ENCODE measurements at places on chromosomes 6 and 20. TPM values are rescaled to one million over a fixed set of nuclear protein-coding genes. Genes with fewer than 3 reads are reported as not detected.

Gene CFAP61
- not detected for total RNA-seq

DNA sequence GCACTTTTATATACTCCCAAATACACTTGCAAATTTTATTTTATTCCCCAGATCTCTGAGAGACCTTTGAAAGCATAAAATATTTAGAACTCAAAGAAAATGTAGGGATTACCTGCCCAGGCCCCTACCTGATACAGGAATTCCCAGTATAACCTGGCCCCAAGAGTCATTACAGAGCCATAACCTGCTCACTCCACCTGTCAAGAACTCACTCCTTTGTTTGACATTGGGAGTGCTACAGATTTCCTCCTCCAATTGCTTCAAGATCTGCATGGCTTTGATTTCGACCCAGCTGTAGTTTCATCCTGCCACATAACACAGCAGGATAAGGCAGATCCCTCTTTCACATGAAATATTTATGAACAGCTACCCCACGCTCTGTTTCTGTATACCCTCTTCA, 96.1 kb upstream of the SLC2A12 start:
- no peaks in the 10 kb centered on the region for H3K36me3 ChIP-seq
- H3K4me3 ChIP-seq: no peak overlapping the region
- H3K4me1 ChIP-seq: peaks cover 2% of the 10 kb centered on the region

Gene SPATS1
- not detected for total RNA-seq

Gene MMP24
- not detected for total RNA-seq

Gene STXBP5
- total RNA-seq: 22.6 TPM

Gene ABHD12
- 27.9 TPM for total RNA-seq

Gene PBOV1
- not detected for total RNA-seq

DNA sequence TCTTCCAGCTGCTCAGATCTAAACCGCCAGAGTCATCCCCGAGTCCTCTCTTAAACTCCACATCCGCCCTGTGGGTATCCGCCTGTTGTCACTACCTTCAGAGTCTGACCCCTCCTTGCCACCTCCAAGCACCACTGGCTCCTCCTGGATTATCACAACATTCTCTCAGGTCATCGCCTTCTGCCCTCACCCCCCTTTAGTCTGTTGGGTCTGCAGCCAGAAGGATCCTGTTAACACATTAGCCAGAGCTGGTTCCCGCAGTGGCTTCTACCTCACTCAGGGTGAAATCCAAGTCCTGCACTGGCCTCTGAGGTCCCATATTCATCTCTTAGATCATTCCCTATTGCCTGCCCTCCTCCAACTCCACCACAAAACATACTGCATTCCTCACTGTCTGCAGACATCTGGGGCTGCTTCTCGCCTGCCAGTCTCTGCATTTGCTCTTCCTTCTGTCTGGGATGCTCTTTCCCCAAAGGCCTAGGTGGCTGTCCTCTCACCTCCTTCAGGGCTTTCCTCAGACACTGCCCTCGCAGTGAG, 34.1 kb downstream of the TNXB start:
- H3K4me1 ChIP-seq: no peaks in the 10 kb centered on the region
- H3K36me3 ChIP-seq: no peaks in the 10 kb centered on the region
- DNase-seq: no peak
- peaks cover 5% of the 10 kb centered on the region for H3K27me3 ChIP-seq

Gene UST
- total RNA-seq: 1.5 TPM

Gene ANKRD66
- not detected for total RNA-seq

Gene TBX18
- total RNA-seq: not detected

Gene KHDC1L
- total RNA-seq: not detected

GRCh38 chr20:11777387-11778205, 140.1 kb upstream of the BTBD3 start:
- H3K27ac ChIP-seq: no peak overlapping the region
- H3K4me3 ChIP-seq: no peak overlapping the region
- H3K4me1 ChIP-seq: peaks cover 2% of the 10 kb centered on the region
- H3K36me3 ChIP-seq: no peaks in the 10 kb centered on the region
- no peaks in the 10 kb centered on the region for H3K27me3 ChIP-seq

DNA sequence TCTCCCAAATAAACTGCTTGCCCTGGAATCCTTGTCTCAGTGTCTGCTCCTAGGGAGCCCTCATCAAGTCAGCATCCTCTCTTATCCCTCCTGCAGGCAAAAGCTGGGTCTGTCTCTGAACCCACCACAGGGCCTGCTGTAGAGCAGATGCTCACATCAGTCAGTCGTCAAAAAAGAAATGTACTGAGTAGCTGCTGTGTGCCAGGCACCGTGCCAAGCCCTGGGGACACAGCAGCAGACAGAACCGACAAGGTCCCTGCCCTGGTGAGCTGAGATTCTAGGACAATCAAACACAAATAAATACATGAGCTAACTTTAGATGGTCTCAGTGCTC, 68.5 kb downstream of the EYA2 start:
- H3K27me3 ChIP-seq: peaks cover 6% of the 10 kb centered on the region
- no peaks in the 10 kb centered on the region for H3K36me3 ChIP-seq
- no peaks in the 10 kb centered on the region for H3K4me1 ChIP-seq

Gene FAM209A
- 1.7 TPM for total RNA-seq

All from activated CD8-positive, alpha-beta memory T cell treated with anti-CD3 and anti-CD28 coated beads, Interleukin-2, amount 10 ng/mL, durations not matched to agents 7 days and 5 days (primary cell).